Activated CD8-positive, alpha-beta T cell treated with anti-CD3 and anti-CD28 coated beads for 36 hours (primary cell): ENCODE measurements at places on chromosomes 12 and 14. TPM values are rescaled to one million over a fixed set of nuclear protein-coding genes. Genes with fewer than 3 reads are reported as not detected.

Gene UNG
- 86.4 TPM for total RNA-seq

Gene CIDEB
- 13.6 TPM for total RNA-seq

Gene PTGDR
- 0.43 TPM for total RNA-seq

Gene SLC6A15
- not detected for total RNA-seq

Gene RAPGEF3
- 0.58 TPM for total RNA-seq

Gene OAS2
- 95.7 TPM for total RNA-seq

Gene SERPINA12
- not detected for total RNA-seq

Gene PPP4R4
- total RNA-seq = 0.63 TPM

Gene ALG10B
- 13.8 TPM for total RNA-seq

Gene PTCSC3
- not detected for total RNA-seq

Gene RNASE3
- not detected for total RNA-seq

Gene VDR
- 84.6 TPM for total RNA-seq

Gene KRT73
- total RNA-seq = 0.20 TPM

Gene TNFAIP2
- total RNA-seq = 1.2 TPM

Gene CFL2
- total RNA-seq = 5.2 TPM

Gene POMT2
- total RNA-seq = 15.3 TPM

Gene ART4
- total RNA-seq = not detected

Gene GPRC5D
- total RNA-seq = not detected

Gene ABCD2
- 4.0 TPM for total RNA-seq

Gene UBE2N
- total RNA-seq = 192 TPM

Gene WIF1
- total RNA-seq = not detected

Gene TMTC1
- total RNA-seq = not detected

Gene ADCK1
- total RNA-seq = 5.6 TPM

Gene PLEKHG3
- 2.7 TPM for total RNA-seq

Gene KRT72
- 0.16 TPM for total RNA-seq
